ENCODE measurements at places on chromosomes 12 and 14.

GRCh38 chr14:74863274-74863673 lies 12.7 kb downstream of the PROX2 start:
- DNase-seq = no peak

- DNase-seq = no peak
These were observed 65.9 kb downstream of the KCNA1 start for GRCh38 chr12:4975574-4975973.

DNA sequence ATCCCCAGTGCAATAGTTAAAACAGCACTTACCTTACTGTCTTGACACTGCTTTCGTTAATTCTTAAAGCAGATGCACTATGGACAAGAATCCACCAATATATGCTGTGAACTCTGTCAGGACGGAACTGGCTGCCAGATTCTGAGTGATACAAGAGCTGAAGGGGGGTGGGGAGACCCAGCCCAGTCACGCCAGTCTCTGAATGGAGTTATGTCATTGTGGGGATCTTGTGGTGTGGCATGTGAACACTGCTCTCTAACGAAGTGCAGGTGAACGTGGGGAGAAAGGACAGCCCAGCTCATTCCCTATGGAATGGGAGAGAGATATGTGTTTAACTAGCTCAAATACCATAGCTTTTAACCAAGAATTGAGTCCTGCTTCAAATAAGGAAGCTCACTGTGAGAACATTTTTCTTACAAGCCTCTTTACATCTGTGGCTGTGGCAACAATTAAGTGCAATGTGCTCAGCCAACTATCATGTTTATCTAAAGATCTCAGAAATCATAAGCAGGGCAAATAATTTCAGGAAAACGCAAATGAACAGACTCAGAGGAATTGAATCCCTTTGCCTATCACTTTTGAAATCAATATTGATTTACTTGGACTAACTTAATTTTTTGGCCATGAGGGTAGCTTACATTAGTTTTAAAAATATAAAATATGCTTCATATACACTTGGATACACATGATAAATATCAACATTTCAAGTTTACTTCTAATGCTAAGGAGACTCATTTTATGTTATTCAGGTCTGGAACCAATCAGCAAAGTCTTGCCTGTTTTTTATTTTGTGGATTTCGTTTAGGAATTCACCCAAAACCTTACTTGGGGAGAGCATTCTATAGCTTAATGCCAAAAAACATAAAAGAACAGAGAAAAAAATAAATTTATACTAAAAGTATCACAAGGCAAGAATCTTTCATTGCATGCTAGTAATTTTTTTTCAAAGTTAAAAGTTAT lies at the start of gene LUM:
Gene LUM, minus strand, starts transcription at position 129 of the 960 bp plus-strand sequence. CDS start 2,515 bp downstream, outside the sequence.
- no peak for DNase-seq

DNA sequence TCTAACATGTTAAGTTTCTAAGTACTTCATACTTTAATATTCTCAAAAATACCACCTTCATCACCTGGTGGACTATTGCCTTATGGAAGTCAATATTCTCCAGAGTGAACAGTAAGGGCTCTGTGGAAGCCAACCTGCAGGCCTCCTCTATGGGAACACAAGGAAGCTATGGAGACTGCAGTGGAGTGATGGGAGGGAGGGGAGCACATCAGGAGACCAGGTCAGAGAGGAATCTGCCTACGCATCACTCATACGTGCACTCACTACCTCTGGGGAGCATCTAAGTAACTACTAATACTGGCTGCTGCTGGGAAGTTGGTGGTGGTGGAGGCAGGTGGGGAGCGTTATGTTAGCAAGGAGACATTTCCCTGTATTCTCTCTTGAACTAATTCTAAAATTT lies 19.9 kb downstream of the HECTD4 start:
- no peak for DNase-seq

GRCh38 chr14:70792939-70793338 lies 16.4 kb downstream of the MAP3K9 start:
- no peak for DNase-seq

GRCh38 chr12:8834230-8834629 lies 11.8 kb downstream of the A2ML1 start:
- DNase-seq = no peak

GRCh38 chr14:68261092-68261842 lies 441.7 kb downstream of the RAD51B start:
- no peak for DNase-seq

DNA sequence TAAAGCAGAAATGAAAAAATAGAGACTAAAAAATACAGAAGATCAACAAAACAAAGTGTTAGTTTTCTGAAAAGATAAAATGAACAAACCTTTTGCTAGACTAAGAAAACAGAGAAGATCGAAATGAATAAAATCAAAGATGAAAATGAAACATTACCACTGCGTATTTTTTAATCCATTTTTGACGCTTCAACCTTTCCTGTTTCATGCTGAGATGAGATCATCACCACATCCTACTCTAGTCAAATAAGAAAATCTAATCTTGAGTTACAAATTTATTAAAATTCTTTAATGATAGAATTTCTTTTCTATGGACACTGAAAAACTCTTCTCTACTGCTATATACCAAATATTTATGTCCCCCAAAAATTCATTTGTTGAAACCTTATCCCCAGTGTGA lies 30.7 kb downstream of the MAGOHB start:
- DNase-seq = no peak

DNA sequence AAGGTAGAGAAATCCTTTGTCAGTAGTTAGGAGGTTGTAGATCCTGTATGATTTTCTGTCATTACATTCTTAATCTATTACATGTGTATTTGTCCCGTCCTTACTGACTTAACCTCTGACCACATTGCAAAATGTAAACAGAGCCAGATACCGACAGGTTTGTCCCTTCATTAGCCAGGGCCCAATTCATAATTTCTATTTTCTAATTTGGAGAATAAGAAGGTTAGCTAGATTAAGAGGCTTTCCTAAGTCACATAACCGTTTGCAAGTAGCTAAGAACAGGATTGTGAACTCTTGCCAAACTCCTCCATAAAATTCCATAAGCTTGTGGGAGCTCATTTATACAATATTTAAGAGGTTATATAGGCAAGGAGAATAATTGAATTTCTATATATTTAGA lies 352.6 kb downstream of the RAD51B start:
- no peak for DNase-seq

DNA sequence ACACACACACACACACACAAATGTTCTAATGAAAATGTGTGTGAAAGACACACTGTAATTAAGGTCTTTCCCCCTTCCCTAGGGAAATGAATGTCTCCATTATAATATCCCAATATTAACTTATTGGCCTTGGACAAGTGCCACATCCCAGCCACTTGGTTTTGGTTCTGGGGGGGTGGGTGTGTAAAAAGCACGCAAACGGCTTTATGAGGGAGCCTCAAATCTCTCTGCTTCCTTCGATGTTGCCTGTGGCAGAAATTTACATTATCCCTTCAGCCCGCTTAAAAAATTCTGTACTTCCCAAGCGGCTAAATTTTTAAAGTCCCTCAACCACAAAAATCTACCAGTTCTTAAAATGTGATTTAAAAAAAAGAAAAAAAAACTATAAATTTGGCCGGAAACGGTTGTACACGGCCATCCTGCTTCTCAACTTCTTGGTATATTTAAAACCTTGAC lies 432 bp downstream of the C14orf93 start:
- DNase-seq = no peak

DNA sequence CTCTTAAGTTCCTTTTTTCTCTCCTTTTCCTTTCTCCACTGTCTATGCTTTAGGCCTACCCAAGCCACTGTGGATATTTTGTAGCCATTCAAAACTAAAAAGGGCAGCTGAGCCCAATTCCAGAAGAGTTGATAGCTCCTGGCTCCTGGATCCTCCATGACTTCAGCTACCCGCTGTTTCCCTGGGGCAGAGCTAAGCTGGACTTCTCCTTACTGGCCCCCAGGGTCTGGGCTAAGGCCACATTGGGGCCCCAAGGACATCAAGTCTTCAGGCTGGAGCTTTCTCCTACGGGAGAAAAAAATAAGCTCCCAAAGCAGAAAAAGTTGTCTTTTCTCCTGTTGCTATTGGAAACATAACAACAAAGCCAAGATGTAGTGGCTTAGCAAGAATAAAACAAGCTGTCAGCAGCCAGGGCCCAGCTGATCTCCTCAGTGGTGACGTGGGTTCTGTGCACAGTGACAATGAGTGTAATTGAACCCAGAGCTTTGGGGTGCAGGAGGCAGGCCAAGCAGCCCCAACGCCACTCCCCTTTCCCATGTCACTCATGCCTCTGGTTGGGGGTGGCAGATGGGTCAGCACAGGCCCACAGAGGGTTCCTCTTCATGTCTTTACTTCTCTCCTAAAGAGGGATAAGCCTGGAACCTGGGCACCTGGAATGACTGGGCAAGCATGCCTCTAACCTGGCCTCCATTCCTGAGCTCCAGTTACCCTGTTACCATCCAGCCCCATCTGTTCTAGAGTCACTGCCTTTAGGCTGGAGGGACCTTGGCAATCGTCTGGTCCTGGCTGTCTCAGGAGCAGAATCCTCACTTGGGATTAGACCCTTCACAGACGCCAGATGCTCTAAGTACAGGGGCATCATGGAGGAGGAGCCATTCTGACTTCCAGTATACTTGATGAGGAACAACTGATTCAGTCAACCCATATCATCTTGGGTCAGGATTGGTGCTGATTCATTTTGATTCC lies 171.2 kb downstream of the ZFP36L1 start:
- DNase-seq = no peak

DNA sequence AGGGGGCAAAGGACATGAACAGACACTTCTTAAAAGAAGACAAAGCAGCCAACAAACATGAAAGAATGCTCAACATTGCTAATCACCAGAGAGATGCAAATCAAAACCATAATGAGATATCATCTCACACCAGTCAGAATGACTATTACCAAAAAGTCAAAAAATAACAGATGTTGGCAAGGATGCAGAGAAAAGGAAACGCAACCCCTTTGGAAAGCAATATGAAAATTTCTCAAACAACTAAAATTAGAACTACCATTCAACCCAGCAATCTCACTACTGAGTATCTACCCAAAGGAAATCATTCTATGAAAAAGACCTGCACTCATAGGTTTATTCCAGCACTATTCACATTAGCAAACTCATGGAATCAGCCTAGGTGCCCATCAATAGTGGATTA lies 25.6 kb downstream of the MDM1 start:
- DNase-seq = no peak

- no peak for DNase-seq
These were observed 238.4 kb upstream of the HMGA2 start for GRCh38 chr12:65585648-65586602.

Data from NCI-H1436 treated with DMSO at 0.1 percent for 48 hours (cell line).